Mucosa of gallbladder (tissue), 1 donor: ENCODE measurements at places on chromosomes 7 and 10. TPM values are rescaled to one million over a fixed set of nuclear protein-coding genes. Genes with fewer than 3 reads are reported as not detected.

Gene RSU1
- total RNA-seq: 51.0 TPM

Gene ASIC3
- 4.4 TPM for total RNA-seq

Gene CFAP58
- total RNA-seq: 0.12 TPM

Gene SFTPD
- total RNA-seq: 0.52 TPM

Gene HACD1
- total RNA-seq: 17.0 TPM

Gene FOXP2
- 10.1 TPM for total RNA-seq
